Hindlimb muscle (tissue), 1 donor: ENCODE measurements at places on chromosomes 6 and 20. TPM values are rescaled to one million over a fixed set of nuclear protein-coding genes. Genes with fewer than 3 reads are reported as not detected.
A peak's percentile ranks its signal among the peaks of the same experiment; 100 is the strongest.

GRCh38 chr6:109454496-109455436, 806 bp downstream of the MICAL1 start:
- DNase-seq = no peak

GRCh38 chr6:116008470-116009243, 52.0 kb downstream of the FRK start:
- peak; percentile 55 for DNase-seq

GRCh38 chr6:38185244-38185643, 365.7 kb downstream of the ZFAND3 start:
- no peak for DNase-seq

- DNase-seq = no peak
These were observed 48.9 kb downstream of the ELOVL2 start for GRCh38 chr6:10995114-10995707.

GRCh38 chr20:11270566-11270965, 596.8 kb upstream of the JAG1 start:
- no peak for DNase-seq

DNA sequence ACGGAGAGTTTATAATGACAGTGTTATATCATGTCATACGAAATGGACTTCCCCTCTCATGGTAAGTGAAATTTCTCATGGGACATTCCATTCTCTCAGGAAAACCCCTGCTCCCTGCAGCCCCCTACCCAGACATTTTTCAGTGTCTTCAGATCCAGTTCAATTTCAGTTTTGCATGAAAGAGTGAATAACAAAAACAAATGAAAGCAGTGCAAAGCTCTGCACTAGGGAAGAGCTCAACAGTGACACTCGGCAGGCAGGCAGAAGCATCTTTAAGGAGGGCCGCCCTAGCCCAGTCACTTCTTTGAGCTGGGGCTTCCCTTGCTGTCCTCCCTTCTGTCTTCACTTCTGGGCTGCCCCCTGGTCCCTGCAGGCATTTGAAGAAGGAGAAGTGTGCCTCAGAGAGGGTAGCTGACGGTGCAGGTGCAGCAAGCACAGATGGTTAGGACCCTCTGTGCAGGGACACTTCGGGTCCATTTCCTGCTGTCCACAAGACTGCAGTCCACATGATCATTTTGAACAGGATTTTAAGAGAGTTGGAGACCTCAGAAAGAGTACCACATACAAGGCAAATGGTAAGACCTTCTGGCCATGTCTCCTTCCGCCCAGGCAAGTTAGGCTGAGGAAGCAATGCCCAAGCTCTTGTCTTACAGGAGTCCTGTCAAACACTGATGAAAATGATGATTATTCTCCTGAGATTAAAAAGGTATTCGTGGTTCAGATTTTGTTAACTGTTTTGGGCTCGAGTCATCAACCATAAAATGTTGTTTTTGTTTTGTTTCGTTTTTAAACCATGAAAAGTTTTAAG, 5.4 kb upstream of the DUSP22 start:
- no peak for DNase-seq

B3GALT4 gene
- 2.2 TPM for polyA plus RNA-seq

ARMH2 gene
- polyA plus RNA-seq = not detected

KCNK16 gene
- not detected for polyA plus RNA-seq

C6orf52 gene
- polyA plus RNA-seq = 1.5 TPM
